Left ventricle myocardium inferior (tissue), 1 donor: ENCODE measurements at places on chromosomes 1 and 21. TPM values are rescaled to one million over a fixed set of nuclear protein-coding genes. Genes with fewer than 3 reads are reported as not detected.

GRCh38 chr21:42019101-42019605 is 9.0 kb upstream of the ZBTB21 start:
- no peak overlapping the region for H3K4me3 ChIP-seq
- no peaks in the 10 kb centered on the region for H3K36me3 ChIP-seq
- H3K4me1 ChIP-seq: peaks cover 3% of the 10 kb centered on the region
- no peak overlapping the region for H3K27ac ChIP-seq
- DNase-seq: no peak

DNA sequence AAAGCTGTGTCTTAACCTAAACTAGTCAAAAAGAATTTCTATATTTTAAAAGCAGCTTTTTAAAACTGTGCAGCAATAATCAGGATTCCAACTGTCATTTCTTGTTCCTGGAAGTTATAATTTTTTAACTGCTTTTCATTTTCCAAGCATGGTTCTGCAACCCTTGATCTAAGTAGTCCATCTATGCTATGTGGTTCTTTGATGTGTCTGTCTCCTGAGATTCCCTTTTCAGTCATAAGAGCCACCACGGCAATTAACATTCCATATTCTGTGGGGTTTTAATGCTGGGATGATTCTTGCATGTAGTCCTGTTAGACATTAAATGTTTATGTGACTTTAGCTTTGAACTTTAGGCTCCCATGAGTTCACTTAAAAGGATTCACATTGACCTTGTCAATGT is 220.4 kb downstream of the TPR start:
- no peak overlapping the region for H3K27ac ChIP-seq
- H3K4me1 ChIP-seq: peaks cover 4% of the 10 kb centered on the region
- DNase-seq: no peak

The OR2L2 gene
- total RNA-seq: not detected

The ENSA gene
- 129 TPM for total RNA-seq

DNA sequence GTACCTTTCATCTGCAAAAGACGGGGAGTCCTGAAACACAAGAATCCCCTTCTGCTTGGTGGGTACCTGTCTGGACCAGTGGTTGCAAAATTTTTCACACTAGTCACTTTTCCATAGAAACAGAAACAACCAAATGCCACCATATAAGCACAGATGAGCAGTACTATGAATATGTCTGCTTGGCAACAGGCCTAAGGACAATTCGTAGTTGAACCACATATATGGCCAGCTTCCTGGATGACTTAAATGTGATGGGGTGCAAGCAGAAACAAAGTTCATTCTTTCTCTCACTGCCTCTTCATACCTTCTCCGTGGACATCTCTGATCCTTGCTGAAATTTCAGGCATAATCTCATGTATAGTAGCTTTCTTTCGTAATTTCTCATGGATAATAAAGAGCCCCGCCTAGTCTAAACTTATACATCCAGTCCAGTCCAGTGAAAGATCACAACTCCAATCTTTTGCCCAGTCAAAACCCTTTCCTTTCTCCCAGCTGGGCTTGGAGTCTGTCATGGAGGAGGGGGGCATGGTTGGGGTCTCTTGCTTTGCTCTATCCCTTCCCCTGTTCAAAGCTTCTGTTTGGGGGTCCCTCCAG is 7.0 kb downstream of the FCAMR start:
- H3K36me3 ChIP-seq: no peaks in the 10 kb centered on the region
- DNase-seq: no peak
- no peak overlapping the region for H3K27ac ChIP-seq

The MYOG gene
- total RNA-seq: not detected

DNA sequence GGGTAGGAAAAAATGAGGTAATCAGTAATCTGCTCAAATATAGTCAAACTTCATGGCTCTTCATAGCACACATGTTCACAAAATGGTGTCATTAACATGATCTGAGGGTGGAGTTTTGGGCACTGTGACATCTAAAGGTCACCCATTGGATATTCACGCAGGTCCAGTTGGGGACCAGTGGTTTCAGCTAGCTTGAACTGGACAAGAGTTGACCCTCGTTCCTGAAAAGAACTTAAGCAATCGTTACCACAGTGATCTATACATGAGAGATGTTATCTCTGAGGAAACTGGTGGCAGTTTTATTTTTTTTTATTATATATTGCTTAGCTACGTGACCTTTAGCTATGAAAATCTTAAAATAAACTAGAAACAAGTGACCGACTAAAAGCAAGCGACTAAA is 3.0 kb upstream of the OR2C3 start:
- no peaks in the 10 kb centered on the region for H3K36me3 ChIP-seq
- no peak for DNase-seq
- no peak overlapping the region for H3K27ac ChIP-seq
- no peaks in the 10 kb centered on the region for H3K4me1 ChIP-seq

GRCh38 chr1:167136191-167136614 is 42.3 kb downstream of the STYXL2 start:
- peaks cover 24% of the 10 kb centered on the region for H3K4me1 ChIP-seq
- no peaks in the 10 kb centered on the region for H3K36me3 ChIP-seq
- no peak for DNase-seq
- H3K4me3 ChIP-seq: no peak overlapping the region

GRCh38 chr1:100360790-100361510 is 8.6 kb downstream of the CDC14A start:
- H3K36me3 ChIP-seq: no peaks in the 10 kb centered on the region
- DNase-seq: peak; percentile 53
- H3K27ac ChIP-seq: peak overlapping the region; percentile 63
- H3K4me1 ChIP-seq: peaks cover 59% of the 10 kb centered on the region

The SNRNP40 gene
- total RNA-seq: 19.7 TPM

- DNase-seq: no peak
- H3K4me3 ChIP-seq: no peak overlapping the region
- H3K36me3 ChIP-seq: peaks cover 53% of the 10 kb centered on the region
- H3K4me1 ChIP-seq: peaks cover 51% of the 10 kb centered on the region
Observed at GRCh38 chr1:203805689-203806088, 10.3 kb downstream of the ZBED6 start.

The NPR1 gene
- 10.4 TPM for total RNA-seq

DNA sequence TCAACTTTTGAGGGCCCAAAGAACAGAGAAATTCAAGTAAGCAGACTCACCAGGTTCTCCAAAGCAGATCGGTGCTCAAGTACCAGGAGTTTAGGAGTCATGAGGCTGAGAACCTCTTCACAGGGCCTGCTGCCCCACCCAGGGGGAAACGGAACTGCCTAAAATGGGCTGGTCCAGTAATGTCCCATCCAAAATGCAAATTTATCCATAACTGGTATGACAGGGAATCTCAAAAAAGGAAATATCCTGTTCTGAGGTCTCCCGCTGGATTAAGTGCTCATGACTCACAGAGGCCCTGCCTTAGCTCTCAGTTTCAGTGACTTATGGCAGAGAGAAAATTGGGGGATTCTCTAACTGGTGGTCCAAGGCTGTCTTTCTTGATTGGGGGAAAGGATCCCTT is 9.3 kb downstream of the SPRR2G start:
- DNase-seq: no peak
- H3K27ac ChIP-seq: no peak overlapping the region
- H3K4me3 ChIP-seq: no peak overlapping the region
- no peaks in the 10 kb centered on the region for H3K27me3 ChIP-seq
- no peaks in the 10 kb centered on the region for H3K36me3 ChIP-seq

The HPCA gene
- total RNA-seq: not detected

DNA sequence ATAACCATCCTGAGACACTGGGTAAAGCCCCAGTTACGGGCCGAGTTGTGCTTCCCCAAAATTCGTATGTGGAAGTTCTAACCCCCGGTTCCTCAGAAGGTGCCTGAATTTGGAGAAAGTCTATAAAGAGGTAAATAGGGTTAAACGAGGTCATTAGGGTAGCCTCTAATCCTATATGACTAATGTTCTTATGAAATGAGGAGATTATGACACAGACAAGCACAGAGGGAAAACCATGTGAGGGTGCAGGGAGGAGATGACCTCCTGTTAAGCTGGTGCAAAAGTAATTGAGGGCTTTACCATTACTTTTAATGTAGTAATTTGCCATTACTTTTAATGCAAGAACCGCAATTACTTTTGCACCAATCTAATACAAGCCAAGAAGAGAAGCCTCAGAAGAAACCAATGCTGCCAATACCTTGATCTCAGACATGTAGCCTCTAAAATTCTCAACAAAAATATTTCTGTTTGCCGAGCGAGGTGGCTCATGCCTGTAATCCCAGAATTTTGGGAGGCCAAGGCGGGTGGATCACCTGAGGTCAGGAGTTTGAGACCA is 260.8 kb downstream of the GPATCH2 start:
- no peaks in the 10 kb centered on the region for H3K36me3 ChIP-seq
- no peak overlapping the region for H3K4me3 ChIP-seq
- H3K27ac ChIP-seq: no peak overlapping the region
- H3K4me1 ChIP-seq: no peaks in the 10 kb centered on the region

GRCh38 chr21:40377135-40377534 is 469.8 kb downstream of the DSCAM start:
- peaks cover 4% of the 10 kb centered on the region for H3K27me3 ChIP-seq
- no peak overlapping the region for H3K4me3 ChIP-seq
- no peak overlapping the region for H3K27ac ChIP-seq
- no peaks in the 10 kb centered on the region for H3K36me3 ChIP-seq
- no peak for DNase-seq
- H3K4me1 ChIP-seq: no peaks in the 10 kb centered on the region

The SPATA45 gene
- total RNA-seq: not detected

DNA sequence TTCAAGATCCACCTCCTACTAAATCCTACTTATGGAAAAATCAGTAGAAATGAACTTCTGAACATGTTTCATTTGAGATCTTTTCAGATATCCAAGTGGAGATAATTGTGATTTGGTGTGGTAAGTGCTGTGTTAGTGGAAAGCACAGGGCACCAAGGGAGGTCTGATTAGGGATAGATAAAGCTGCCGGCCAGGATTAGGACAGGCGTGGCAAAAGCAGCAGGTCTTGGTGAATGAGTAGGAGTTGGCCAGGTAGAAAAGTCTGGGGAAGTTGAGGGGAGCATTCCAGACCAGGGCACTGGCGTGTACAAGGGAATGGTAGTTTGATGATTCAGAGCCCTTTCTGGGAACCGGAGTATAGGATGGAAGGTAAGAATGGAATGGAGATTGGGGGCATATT is 47.8 kb downstream of the AZIN2 start:
- H3K36me3 ChIP-seq: no peaks in the 10 kb centered on the region
- H3K27ac ChIP-seq: peak overlapping the region; percentile 89
- H3K27me3 ChIP-seq: no peaks in the 10 kb centered on the region
- DNase-seq: no peak
- no peak overlapping the region for H3K4me3 ChIP-seq

DNA sequence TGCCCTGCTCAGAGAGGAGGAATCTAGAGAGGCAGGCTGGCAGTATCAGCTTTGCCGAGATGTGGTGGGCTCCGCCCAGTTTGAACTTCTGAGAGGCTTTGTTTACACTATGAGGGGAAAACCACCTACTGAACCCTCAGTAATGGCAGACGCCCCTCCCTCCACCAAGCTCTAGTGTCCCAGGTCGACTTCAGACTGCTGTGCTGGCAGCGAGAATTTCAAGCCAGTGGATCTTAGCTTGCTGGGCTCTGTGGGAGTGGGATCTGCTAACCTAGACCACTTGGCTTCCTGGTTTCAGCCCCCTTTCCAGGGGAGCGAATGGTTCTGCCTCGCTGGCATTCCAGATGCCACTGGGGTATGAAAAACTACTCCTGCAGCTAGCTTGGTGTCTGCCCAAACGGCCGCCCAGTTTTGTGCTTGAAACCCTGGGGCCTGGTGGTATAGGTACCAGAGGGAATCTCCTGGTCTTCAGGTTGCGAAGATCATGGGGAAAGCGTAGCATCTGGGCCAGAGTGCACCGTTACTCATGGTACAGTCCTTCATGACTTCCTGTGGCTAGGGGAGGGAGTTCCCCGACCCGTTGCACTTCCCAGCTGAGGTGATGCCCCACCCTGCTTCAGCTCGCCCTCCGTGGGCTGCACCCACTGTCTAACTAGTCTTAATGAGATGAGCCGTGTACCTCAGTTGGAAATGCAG is 43.6 kb downstream of the C21orf91 start:
- DNase-seq: no peak
- H3K36me3 ChIP-seq: no peaks in the 10 kb centered on the region
- no peak overlapping the region for H3K4me3 ChIP-seq
- no peaks in the 10 kb centered on the region for H3K4me1 ChIP-seq
- no peaks in the 10 kb centered on the region for H3K27me3 ChIP-seq

- DNase-seq: no peak
- H3K27ac ChIP-seq: peak overlapping the region; percentile 52
- no peaks in the 10 kb centered on the region for H3K36me3 ChIP-seq
- H3K4me1 ChIP-seq: peaks cover 13% of the 10 kb centered on the region
- H3K4me3 ChIP-seq: no peak overlapping the region
Observed at GRCh38 chr1:27863538-27863915, 8.8 kb upstream of the THEMIS2 start.
